ENCODE measurements at places on chromosomes 16 and 17.

DNA sequence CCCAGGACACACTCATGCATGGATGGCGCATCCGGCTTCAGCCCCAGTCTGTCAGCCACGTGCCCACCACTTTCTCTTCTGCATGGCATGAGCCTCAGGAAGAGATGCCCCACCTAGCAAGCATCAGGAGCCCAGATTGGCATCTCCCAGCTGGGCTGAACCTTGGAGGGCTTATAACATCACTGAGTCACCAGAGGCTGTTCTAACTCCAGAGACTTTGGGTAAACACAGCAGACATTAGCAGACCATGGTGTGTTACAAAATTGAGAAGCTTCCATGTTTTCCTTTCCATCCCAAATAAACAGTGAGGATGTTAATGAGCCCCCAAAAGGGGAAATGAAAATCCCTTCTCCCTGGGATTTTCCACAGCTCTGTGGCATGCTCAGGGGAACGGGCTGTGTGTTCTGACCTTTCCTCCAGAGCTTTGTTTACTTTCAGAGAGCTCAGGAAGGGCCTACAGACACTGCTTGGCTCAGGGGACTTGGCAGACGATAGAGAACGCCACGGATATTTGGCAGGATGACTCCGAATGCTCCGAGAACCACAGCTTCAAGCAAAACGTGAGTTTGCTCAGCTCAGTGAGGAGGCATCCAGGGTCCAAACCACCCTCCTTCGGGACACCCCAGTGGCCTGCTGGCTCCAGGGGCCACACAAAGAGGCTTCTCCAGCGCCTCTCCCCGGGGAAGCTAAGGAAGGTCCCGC is 16.5 kb downstream of the GLP2R start:
- DNase-seq, result no peak

GRCh38 chr17:29593591-29594518 is 923 bp downstream of the ANKRD13B start:
- no peak for DNase-seq

DNA sequence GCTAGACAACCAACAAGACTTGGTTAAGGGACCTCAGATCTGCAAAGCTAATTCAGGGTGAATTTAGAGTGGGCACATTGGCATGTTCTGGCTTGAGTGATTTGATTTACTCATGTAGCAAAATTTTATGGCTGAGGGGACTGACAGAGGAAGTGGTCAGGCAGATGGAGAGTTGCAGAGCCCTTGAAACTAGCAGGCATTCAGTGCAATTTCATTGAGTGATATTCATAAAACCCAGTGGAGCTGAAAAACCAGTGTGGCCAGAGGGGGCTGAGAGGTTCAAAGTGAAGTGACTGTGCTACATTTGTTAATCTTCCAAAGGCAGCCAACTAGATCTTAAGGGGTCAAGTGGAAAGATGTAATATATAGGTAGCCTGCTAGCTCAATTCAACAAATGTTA is 2.2 kb upstream of the TMEM94 start:
- DNase-seq, result no peak

- no peak for DNase-seq
Measured at GRCh38 chr16:81291117-81291516, 23.6 kb upstream of the GAN start.

DNA sequence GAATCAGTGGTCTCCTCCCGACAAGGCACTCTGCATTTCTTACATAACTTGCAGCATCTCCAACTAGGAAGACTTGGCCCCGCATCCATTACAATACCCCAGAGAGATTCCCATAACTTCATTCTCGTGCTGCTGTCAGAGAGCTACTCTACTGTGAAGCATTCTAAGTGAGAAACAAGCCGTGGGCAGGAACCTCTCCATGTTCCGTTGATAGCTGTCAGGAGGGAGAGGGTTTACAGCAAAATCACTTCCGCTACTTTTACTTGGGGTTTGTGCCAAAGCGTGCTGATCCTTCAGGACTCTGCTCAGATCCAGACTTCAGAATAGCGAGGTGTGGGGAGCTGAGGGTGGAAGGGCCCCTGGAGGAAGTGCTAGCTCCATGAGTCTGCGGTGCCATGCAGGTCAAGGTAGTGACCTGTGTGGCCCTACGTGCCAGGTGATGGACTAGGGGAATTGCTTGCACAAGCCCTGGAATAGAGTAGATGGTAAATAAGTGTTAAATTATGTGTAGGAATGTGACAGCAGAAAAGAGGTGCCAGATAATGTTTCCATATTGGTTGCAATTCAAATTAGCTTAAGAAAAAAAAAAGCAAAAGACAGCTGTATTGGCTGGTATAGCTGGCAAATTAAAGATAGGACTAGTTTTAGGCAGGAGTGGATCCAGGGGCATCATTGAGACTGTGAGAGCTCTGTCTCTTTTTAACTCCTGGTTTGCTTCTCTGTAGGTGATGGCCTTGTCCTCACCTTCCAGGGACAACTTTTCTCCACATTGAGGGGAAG is 358.5 kb upstream of the ERCC4 start:
- no peak for DNase-seq

GRCh38 chr17:66904760-66905624 is 59.5 kb upstream of the CACNG4 start:
- no peak for DNase-seq

DNA sequence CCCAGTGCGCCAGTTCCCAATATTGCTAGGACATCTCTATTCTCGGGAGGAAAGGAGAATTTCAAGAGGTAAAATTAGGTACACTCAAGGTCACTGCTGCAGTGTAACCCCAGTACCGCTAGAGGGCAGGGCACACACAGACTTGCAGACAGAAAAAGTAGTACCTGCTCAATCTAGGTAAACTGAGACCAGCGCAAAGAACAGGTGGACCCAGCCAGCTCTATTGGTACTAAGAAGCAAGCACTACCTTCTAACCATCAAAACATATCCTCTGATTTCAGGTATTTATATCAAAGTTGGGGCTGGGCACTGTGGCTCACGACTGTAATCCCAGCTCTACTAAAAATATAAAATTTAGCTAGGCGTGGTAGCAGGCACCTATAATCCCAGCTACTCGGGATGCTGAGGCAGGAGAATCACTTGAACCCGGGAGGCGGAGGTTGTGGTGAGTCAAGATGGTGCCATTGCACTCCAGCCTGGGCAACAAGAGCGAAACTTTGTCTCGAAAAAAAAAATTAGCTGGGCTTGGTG is 3.6 kb upstream of the WDR81 start:
- DNase-seq, result peak; percentile 69

- no peak for DNase-seq
Measured at GRCh38 chr16:1984347-1985225, 593 bp downstream of the GFER start.

DNA sequence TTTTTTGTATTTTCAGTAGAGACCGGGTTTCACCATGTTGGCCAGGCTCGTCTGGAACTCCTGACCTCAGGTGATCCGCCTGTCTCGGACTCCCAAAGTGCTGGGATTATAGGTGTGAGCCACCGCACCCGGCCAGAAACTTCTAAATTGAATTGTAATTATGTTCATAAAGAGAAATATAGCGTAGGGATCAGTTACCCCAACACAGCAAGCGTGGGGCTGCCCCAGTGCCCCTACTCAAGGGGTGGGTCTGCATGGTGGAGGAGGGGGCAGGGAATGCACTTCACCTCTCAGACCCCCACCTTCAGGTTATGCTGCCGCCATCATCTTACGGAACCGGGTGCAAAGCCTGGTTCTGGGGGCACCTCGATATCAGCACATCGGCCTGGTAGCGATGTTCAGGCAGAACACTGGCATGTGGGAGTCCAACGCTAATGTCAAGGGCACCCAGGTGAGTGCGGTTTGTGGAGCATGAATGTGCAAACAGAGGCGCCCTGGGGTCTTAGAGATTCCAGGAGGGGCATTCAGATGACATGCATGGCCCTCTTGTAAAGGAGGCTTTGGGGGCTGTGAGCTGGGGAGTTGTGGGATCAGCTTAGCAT is 18.0 kb downstream of the ITGAM start:
- DNase-seq, result no peak

GRCh38 chr16:61897657-61898056 is 138.6 kb downstream of the CDH8 start:
- DNase-seq, result no peak

DNA sequence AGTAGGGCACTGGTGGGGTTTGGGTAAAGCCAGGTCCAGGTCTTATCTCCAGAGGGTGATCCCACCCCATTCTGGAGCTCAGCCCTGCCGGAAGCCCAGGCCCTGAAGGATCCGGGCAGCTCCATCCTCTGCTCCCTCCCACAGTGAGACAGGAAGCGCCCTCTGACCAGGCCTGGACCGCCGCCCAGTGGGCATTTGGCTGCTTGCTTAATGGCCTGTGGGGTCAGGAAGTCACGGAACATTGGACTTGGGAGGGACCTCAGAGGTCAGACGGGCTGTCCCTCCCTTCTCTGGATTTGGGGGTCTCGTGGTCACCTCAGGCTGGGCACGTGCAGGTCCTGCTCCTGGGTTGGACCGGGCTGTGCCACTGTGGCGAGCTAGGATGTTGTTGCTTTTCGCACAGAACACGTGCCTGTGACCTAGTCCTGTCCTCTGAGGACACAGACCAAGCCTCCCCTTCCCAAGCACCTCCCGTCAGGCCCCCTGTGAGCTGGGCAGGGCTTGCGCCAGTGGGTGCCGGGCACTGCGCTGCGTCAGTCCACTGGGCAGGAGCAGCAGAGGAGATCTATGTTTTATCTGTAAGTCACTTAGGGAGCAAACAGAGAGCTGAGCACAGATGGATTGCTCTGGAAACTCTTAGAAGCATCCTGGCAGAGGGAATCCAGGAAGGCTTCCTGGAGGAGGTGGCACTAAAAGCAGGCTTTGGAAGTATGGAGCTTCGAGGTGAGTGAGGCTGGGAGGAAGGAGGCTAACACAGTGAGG is 49.4 kb upstream of the GSE1 start:
- no peak for DNase-seq

GRCh38 chr17:71098071-71098470 is 928.7 kb downstream of the KCNJ2 start:
- DNase-seq, result no peak

DNA sequence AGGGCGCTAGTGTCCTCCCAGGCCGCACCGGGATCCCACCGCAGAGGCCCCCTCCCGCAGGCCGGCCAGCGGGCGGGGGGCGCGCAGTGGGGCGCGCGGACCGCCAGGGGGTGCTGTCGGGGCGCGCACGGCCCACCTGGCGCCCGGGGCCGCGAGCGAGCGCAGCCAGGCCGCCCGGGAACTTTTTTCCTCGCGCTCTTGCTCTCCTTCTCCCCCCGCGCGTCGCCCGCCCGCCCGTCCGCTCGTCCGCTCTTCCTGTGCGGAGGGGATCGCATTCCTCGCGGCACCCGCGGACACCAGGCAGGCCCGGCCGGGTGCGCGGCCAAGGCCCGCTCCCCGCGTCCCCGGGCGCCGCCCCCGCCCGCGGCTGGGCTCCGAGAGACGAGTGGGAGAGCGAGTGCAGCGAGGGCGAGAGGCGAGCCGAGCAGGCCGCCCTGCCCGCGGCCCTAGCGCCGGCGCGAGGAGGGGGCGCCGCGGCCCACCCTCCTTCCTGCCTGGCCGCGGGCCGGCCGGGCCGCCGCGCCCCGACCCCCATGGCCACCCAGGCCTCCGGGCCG is at the start of gene RAI1:
TSS of gene RAI1 (plus strand) at position 272 of the 557 bp plus-strand sequence. CDS start 111,491 bp downstream, outside the sequence.
- DNase-seq, result peak; percentile 65

All from CD4-positive, alpha-beta T cell treated with Interleukin-6 at 100 ng/mL for 8 hours (primary cell).